Foreskin keratinocyte (primary cell): ENCODE measurements at places on chromosomes 2 and 18. TPM values are rescaled to one million over a fixed set of nuclear protein-coding genes. Genes with fewer than 3 reads are reported as not detected.
A peak's percentile ranks its signal among the peaks of the same experiment; 100 is the strongest.

The WDR12 gene
- 68.4 and 81.2 TPM in 2 replicates for polyA plus RNA-seq

The DNAJC5G gene
- not detected in 2 replicates for polyA plus RNA-seq

The TPO gene
- polyA plus RNA-seq = not detected in 2 replicates

The PHLPP1 gene
- polyA plus RNA-seq = 3.1 and 3.6 TPM in 2 replicates

The SCYGR4 gene
- polyA plus RNA-seq = not detected in 2 replicates

The CNGA3 gene
- not detected in 2 replicates for polyA plus RNA-seq

The ARHGEF33 gene
- polyA plus RNA-seq = 0.18 and 0.34 TPM in 2 replicates

The SH3RF3 gene
- polyA plus RNA-seq = 0.01 and 0.07 TPM in 2 replicates

The PCARE gene
- not detected in 2 replicates for polyA plus RNA-seq

The CHRNG gene
- not detected in 2 replicates for polyA plus RNA-seq

DNA sequence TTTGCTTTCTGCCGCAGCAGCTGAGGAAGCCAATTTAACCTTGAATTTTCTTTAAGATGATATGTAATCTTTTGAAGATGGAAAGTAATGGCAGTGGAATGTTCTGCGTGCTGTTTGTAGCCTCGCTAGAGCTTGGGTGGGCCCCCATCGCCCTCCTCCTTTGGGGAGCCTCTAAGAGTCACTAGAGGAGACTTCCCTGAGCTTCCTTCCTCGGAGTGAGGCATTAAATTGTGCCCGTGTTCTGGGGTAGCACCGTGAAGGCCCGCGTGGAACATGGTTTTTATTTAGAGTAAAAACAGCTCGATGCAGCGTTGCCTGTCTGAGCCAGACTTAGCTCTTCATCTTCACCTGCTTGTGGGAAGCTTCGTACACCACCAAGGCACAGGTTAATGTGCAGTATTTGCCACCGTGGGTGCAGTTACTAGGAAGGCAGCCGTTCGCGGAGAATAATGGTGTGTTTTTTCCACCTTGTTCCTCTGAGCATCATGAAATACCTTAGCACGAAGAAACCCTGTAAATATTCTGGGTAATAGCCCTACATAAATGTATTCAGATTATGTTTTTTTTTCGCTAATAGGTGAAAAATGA is 38.5 kb downstream of the NCK2 start:
- no peak for DNase-seq

- peak; percentile 54 for DNase-seq
These were observed 89.2 kb downstream of the STPG4 start for GRCh38 chr2:47065771-47066380.

DNA sequence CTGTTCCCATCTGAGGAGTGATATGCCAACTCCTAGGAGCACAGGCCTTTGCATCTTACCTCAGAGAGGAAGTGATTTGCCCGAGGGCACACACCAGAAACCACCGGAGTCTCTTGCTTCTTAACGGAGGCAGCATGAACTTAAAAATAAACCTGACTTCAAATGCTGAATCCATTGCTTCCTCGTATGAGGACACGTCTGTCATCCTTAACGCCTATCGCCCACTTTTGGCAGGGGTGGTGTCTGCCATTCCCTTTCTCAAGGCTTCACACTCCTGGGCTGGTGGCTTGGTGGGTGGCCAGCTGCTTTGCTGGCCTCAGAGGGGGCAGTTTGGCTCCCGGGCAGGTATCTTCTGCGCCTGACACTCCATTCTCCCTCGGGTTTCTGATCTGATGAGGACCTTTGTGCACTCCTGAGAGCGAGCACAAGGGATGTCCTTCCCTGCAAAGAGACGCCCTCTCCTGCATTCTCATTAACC is 1.1 kb upstream of the PREB start:
- no peak for DNase-seq

GRCh38 chr18:55444536-55444935 is 143.5 kb downstream of the TCF4 start:
- DNase-seq = no peak

- no peak for DNase-seq
These were observed 4.8 kb upstream of the YES1 start for GRCh38 chr18:816869-817268.

DNA sequence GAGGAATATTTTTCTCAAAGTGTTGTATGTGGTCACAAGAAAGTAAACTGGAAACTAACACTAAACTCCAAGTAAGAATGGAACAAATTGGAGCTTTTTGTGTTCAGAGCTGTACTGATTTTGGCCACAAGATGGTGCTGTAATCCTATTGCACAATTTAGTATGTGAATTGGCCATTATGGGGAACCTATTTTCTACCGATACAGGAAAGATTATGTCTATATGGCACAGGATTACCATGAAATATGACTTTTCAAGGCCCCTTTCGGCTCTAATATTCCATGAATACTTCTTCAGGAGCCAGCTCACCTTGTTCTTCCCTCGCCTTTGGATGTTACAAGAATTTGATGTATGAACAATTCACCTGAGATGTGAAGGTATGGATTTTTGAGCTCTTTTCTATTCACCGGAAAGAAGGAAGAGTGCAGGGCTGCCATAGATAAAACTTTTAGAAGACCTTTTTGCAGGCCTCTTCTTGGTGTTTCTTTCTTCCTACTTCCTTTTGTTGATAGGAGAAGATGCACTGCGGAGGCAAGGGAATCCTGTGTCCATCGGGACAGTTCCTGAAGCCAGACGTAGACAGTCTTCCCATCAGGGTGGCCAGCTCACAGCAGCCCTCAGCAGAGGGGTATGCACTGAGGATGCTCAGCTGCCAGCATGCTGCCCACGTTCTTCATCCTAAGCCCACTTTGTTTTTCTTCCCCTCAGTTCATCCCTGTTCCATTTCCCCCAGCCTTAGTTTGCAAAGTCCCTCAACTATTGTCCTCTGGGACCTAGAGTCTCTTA is 13.3 kb downstream of the MRPL44 start:
- peak; percentile 41 for DNase-seq

DNA sequence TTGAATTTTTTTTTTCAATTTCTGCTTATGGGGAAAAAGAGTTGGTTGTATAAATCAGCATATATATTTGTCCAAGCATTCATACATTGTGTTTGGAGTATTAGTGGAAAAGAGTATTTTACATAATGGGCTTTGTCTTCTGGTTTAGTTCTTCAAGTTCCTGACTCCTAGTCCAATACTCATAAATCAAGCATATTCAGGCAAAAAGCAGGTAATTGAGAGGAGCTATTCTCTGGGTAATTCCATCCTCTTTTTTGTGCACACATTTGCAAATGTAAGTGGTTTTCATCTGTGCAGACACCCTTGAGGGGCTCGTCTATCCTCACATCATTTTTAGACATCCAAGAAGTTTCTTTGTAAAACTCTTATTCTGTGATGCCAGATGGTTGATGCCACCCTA is 337.2 kb downstream of the ARHGAP15 start:
- no peak for DNase-seq
